Heart left ventricle (tissue), 16 donors: ENCODE measurements at places on chromosomes 4 and X. TPM values are rescaled to one million over a fixed set of nuclear protein-coding genes. Genes with fewer than 3 reads are reported as not detected.

DNA sequence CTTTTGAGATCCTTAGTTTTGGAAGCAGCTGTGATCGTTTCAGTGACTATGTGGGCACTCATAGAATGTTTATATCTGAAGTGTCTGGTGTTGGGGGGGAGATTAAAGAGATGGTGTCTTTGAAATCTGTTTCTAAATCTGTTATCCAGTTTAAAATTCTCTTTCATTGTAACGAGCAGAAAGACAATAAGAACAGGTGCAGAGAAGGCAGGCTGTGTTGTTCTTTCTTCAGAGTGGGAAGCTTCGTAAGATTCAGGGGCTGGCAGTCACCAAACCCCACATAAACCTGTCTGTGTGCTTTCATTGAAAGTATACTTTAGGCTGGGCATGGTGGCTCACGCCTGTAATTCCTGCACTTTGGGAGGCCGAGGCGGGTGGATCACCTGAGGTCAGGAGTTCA is 16.3 kb upstream of the DHRSX start:
- DNase-seq: no peak

DNA sequence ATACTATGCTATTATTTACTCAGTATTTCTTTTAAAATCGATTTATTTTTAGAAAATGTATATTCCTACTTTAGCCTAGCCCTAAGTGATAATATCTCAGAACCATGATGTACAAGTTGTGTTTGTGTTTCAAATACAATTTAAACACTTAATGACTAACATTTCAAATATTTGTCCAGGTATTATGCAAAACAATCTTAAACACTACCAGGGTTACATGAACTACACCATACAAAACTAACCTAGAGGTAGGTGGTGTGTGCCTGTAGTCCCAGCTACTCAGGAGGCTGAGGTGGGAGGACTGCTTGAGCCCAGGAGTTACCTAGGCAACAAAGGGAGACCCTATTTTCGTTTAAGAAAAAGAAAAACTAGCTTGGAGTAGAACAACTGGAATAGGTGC is 83.0 kb upstream of the TMEM33 start:
- no peak for DNase-seq

MGAT4D gene
- not detected for total RNA-seq

TENM3 gene
- 8.8 TPM for total RNA-seq

MAGEB10 gene
- total RNA-seq: not detected

GRID2 gene
- not detected for total RNA-seq
